ENCODE measurements at places on chromosomes 5 and 9. TPM values are rescaled to one million over a fixed set of nuclear protein-coding genes. Genes with fewer than 3 reads are reported as not detected.

TGFBI gene
- polyA plus RNA-seq: 99.6 TPM

AQP3 gene
- polyA plus RNA-seq: 103 TPM

WHRN gene
- polyA plus RNA-seq: 10.2 TPM

FCN1 gene
- 0.55 TPM for polyA plus RNA-seq

Data from large intestine (tissue), 12 donors.